Naive thymus-derived CD8-positive, alpha-beta T cell (primary cell): ENCODE measurements at places on chromosomes 1 and 21. TPM values are rescaled to one million over a fixed set of nuclear protein-coding genes. Genes with fewer than 3 reads are reported as not detected.
A peak's percentile ranks its signal among the peaks of the same experiment; 100 is the strongest.

- H3K4me1 ChIP-seq, result peaks cover 11% of the 10 kb centered on the region
- H3K4me3 ChIP-seq, result peak within 1 kb of the TSS; percentile 43
- no peak within 1 kb of the TSS for H3K27ac ChIP-seq
- DNase-seq, result peak; percentile 52
Measured at GRCh38 chr1:17119076-17119772, at the start of gene PADI2. Gene PADI2, minus strand, starts transcription at chr1:17119451. Its CDS starts 80 bp downstream, at chr1:17119371.

DNA sequence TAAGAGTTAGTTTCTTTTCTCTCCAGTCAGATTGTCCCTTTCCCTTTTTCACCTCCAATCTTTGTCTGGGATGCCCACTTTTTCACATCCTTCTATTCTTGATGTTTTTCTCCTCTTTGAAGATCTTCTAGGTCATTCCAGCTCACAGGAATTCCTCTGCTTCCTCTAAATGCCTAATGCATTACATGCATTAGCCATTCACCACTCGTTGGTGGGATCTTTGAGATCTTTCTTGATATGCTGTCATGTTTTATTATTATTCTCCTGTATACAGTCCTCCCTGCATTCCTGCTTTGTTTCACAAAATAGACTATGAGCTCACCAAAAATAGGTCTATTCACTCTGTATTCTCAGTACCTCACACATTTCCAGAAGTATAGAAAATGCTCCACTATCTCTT, 129.0 kb downstream of the LYPLAL1 start:
- no peaks in the 10 kb centered on the region for H3K4me1 ChIP-seq
- H3K27ac ChIP-seq, result no peak overlapping the region
- no peak for DNase-seq
- no peak overlapping the region for H3K4me3 ChIP-seq
- H3K36me3 ChIP-seq, result peaks cover 10% of the 10 kb centered on the region
- no peaks in the 10 kb centered on the region for H3K27me3 ChIP-seq

DNA sequence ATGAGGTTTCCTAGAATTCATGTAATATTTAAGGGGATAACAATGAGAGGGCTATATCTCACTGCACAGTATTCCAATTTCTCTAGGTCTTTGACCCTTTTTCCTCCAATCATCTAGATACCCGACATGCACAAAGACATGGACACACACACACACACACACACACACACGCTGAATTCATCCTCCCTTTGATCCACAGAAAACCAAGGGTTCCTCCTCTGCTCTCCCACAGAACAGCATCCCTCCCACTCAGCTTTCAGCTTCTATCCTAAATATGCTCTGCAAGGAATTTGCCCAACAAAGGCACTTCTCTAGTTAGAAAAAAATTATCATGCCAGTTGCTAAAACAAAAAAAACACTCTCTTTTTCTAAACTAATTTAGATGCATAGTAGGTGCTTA, 231.7 kb downstream of the RGS7 start:
- no peak overlapping the region for H3K27ac ChIP-seq
- H3K27me3 ChIP-seq, result peaks cover 2% of the 10 kb centered on the region
- H3K4me1 ChIP-seq, result no peaks in the 10 kb centered on the region
- no peaks in the 10 kb centered on the region for H3K36me3 ChIP-seq

DNA sequence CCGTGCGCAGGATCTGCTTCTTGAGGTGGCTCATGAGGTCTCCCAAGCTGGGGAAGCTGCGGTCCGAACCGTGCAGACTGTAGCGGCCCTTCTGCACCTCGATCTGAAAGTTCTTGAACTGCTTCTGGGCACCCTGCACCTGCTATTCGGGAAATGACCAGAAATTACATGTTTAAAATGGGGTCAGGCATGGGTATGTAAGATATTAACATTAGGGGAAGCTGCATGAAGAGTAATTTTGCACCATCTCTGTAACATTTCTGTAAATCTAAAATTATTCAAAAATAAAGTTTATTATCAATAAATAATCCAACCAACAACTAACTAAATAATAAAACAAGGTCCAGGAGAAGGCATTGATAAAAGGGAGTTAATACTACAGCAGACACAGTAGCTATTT, 110.7 kb downstream of the RAVER2 start:
- no peak overlapping the region for H3K27ac ChIP-seq
- no peak overlapping the region for H3K4me3 ChIP-seq
- peaks cover 7% of the 10 kb centered on the region for H3K36me3 ChIP-seq
- no peaks in the 10 kb centered on the region for H3K27me3 ChIP-seq
- DNase-seq, result no peak

DNA sequence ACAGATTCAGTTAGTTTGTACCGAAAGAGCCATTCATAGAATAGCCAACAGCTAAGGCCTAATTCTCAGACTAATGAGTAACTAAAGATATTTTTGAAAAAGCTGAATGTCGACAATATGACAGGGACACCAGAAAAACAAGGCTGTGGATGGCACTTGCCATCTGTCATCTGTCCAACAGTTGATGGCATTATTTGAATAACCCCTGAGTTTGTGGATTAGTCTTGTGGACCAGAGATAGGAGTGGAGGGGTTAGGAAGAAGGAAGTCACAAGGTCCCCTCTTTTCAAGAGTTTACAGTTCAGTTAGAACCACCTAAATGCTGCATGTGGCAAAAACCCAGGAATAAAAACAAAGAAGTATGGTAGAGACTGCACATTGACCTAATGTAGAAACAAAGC, 356.5 kb upstream of the DUSP10 start:
- no peaks in the 10 kb centered on the region for H3K27me3 ChIP-seq
- H3K4me1 ChIP-seq, result no peaks in the 10 kb centered on the region
- no peak overlapping the region for H3K4me3 ChIP-seq
- DNase-seq, result no peak

GRCh38 chr1:183242556-183242955, 56.5 kb downstream of the LAMC2 start:
- no peak overlapping the region for H3K4me3 ChIP-seq
- no peak for DNase-seq
- peaks cover 2% of the 10 kb centered on the region for H3K36me3 ChIP-seq
- no peaks in the 10 kb centered on the region for H3K4me1 ChIP-seq
- H3K27me3 ChIP-seq, result no peaks in the 10 kb centered on the region

GRCh38 chr1:203289281-203289981, 15.9 kb upstream of the BTG2 start:
- H3K27ac ChIP-seq, result peak overlapping the region; percentile 100
- H3K4me1 ChIP-seq, result peaks cover 35% of the 10 kb centered on the region
- peak overlapping the region; percentile 87 for H3K4me3 ChIP-seq
- no peaks in the 10 kb centered on the region for H3K36me3 ChIP-seq

- H3K4me1 ChIP-seq, result peaks cover 5% of the 10 kb centered on the region
- H3K27me3 ChIP-seq, result no peaks in the 10 kb centered on the region
- H3K36me3 ChIP-seq, result peaks cover 13% of the 10 kb centered on the region
- H3K4me3 ChIP-seq, result no peak overlapping the region
- DNase-seq, result no peak
Measured at GRCh38 chr1:26950602-26951001, 9.7 kb downstream of the KDF1 start.

DNA sequence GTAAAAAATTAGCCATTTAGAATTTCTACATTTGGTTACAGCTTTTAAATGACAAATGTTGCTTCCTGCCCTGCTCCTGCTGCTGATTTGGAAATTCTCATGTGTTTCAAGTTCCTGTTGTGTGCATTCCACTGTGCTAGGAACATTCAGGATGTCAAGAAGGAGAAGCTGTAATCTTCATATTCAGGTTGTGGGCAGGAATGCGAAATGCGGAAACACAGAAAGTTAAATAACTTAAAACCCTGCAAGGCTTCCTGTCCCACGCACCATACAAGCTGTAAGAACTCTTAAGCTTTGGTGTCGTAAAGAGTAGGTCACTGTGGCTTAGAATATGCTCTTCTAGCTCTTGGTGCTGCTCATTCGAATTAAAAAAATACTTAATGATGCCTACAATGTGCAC, 52.6 kb downstream of the S100B start:
- peaks cover 7% of the 10 kb centered on the region for H3K36me3 ChIP-seq
- peak overlapping the region; percentile 100 for H3K27ac ChIP-seq
- peak overlapping the region; percentile 75 for H3K4me3 ChIP-seq
- DNase-seq, result peak; percentile 82

GRCh38 chr21:44897326-44898010, 23.2 kb downstream of the ITGB2 start:
- peak; percentile 56 for DNase-seq
- H3K36me3 ChIP-seq, result peaks cover 11% of the 10 kb centered on the region
- peaks cover 40% of the 10 kb centered on the region for H3K4me1 ChIP-seq
- H3K4me3 ChIP-seq, result no peak overlapping the region
- H3K27ac ChIP-seq, result peak overlapping the region; percentile 48

GRCh38 chr1:45442272-45442671, 48.7 kb downstream of the TESK2 start:
- H3K4me3 ChIP-seq, result no peak overlapping the region
- no peaks in the 10 kb centered on the region for H3K27me3 ChIP-seq
- no peaks in the 10 kb centered on the region for H3K36me3 ChIP-seq
- no peak for DNase-seq

- no peak overlapping the region for H3K4me3 ChIP-seq
- H3K27ac ChIP-seq, result no peak overlapping the region
- H3K36me3 ChIP-seq, result no peaks in the 10 kb centered on the region
- H3K27me3 ChIP-seq, result peaks cover 4% of the 10 kb centered on the region
Measured at GRCh38 chr1:205986292-205986691, 16.9 kb downstream of the RAB7B start.

DNA sequence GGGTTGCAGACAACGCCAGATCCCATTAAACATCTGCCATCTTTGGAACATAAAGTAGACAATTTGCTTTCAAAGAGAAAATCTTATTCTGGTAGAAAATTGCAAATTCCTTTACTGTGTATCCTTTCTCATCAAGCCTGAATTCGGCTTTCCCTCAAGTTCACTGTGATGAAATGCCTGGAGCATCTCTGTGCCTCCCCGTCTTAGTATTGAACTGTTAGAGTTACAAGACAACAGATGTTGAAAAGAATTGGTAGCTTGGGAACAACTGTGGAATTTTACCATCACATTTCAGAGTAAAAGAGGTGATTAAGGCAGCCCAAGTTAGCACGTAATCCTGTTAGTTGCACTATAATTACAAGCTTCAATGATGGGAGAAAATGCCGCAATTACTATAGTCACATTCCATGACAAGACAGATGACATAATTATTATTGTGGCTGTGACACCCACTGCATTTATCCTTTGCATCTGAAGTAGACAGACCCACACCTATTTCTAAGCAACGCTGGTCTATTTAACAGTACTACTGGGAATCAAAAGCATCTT, 54.4 kb upstream of the B3GALNT2 start:
- peaks cover 1% of the 10 kb centered on the region for H3K27me3 ChIP-seq
- no peaks in the 10 kb centered on the region for H3K36me3 ChIP-seq
- no peak for DNase-seq
- H3K4me1 ChIP-seq, result no peaks in the 10 kb centered on the region
- H3K27ac ChIP-seq, result no peak overlapping the region
- H3K4me3 ChIP-seq, result no peak overlapping the region

- peak overlapping the region; percentile 10 for H3K4me3 ChIP-seq
- peak; percentile 63 for DNase-seq
- no peaks in the 10 kb centered on the region for H3K36me3 ChIP-seq
Measured at GRCh38 chr1:38009088-38009840, 3.3 kb upstream of the UTP11 start.

GRCh38 chr1:10209590-10209904, 823 bp upstream of the KIF1B start:
- H3K27me3 ChIP-seq, result peaks cover 7% of the 10 kb centered on the region
- no peaks in the 10 kb centered on the region for H3K36me3 ChIP-seq
- H3K4me3 ChIP-seq, result peak overlapping the region; percentile 84
- peaks cover 31% of the 10 kb centered on the region for H3K4me1 ChIP-seq

DNA sequence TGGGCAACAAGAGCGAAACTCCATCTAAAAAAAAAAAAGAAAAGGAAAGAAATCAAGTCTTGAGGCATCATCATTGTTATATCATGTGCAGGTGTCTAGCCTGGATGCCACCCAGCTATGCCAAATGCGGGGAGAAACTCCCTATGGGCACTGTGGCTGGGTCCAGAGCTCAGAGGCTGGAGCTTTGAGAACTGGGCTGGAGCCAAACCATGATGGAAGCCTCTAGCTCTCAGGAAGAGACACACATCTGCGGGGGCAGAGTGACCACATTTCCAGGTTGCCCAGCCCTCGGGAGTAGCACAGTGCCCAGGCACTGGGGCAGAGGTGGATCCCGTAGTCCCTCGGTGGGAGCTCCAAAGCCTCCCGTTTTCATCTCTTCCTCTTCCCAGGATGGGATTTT, 58.9 kb downstream of the COL18A1 start:
- no peak for DNase-seq
- H3K27me3 ChIP-seq, result peaks cover 8% of the 10 kb centered on the region
- H3K36me3 ChIP-seq, result no peaks in the 10 kb centered on the region
- no peak overlapping the region for H3K27ac ChIP-seq
- H3K4me3 ChIP-seq, result no peak overlapping the region

- no peak overlapping the region for H3K27ac ChIP-seq
- DNase-seq, result no peak
- H3K27me3 ChIP-seq, result no peaks in the 10 kb centered on the region
Measured at GRCh38 chr1:215523906-215524305, 43.2 kb upstream of the KCTD3 start.

GRCh38 chr21:36994501-36995158, 11.9 kb upstream of the RIPPLY3 start:
- peak; percentile 41 for DNase-seq
- H3K4me3 ChIP-seq, result no peak overlapping the region
- no peaks in the 10 kb centered on the region for H3K36me3 ChIP-seq
- H3K27ac ChIP-seq, result no peak overlapping the region

DNA sequence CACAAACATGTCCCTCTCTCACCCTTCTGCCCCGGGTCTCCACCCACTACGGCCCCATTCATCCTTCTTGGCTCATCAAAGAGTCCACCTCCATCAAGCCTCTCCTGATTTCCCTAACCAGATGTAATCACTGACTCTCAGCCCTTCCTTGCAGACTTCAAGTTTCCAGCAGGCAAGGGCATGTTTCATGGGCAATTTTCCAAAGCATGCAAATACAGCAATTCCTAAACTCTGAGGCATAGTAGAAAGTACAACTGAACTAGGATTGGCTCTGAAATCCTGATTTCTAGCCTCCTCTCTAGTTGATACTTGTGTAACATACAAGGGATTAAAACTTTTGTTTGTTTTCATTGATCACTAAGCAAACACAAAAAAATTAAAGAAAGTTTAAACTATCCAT, 109.1 kb upstream of the GADD45A start:
- no peak for DNase-seq
- no peak overlapping the region for H3K4me3 ChIP-seq
- no peaks in the 10 kb centered on the region for H3K4me1 ChIP-seq
- no peak overlapping the region for H3K27ac ChIP-seq
- H3K36me3 ChIP-seq, result no peaks in the 10 kb centered on the region
- H3K27me3 ChIP-seq, result no peaks in the 10 kb centered on the region

GRCh38 chr1:245771511-245772281, 616.9 kb downstream of the KIF26B start:
- no peaks in the 10 kb centered on the region for H3K27me3 ChIP-seq
- H3K27ac ChIP-seq, result no peak overlapping the region
- peaks cover 4% of the 10 kb centered on the region for H3K36me3 ChIP-seq
- no peak for DNase-seq
- H3K4me1 ChIP-seq, result no peaks in the 10 kb centered on the region

CFHR4 gene
- not detected for polyA plus RNA-seq

C1orf226 gene
- polyA plus RNA-seq, result not detected

S100A14 gene
- not detected for polyA plus RNA-seq

GBP1 gene
- polyA plus RNA-seq, result 41.1 TPM

PTGER3 gene
- polyA plus RNA-seq, result not detected
